ENCODE measurements at places on chromosomes 4 and X.
A peak's percentile ranks its signal among the peaks of the same experiment; 100 is the strongest.

DNA sequence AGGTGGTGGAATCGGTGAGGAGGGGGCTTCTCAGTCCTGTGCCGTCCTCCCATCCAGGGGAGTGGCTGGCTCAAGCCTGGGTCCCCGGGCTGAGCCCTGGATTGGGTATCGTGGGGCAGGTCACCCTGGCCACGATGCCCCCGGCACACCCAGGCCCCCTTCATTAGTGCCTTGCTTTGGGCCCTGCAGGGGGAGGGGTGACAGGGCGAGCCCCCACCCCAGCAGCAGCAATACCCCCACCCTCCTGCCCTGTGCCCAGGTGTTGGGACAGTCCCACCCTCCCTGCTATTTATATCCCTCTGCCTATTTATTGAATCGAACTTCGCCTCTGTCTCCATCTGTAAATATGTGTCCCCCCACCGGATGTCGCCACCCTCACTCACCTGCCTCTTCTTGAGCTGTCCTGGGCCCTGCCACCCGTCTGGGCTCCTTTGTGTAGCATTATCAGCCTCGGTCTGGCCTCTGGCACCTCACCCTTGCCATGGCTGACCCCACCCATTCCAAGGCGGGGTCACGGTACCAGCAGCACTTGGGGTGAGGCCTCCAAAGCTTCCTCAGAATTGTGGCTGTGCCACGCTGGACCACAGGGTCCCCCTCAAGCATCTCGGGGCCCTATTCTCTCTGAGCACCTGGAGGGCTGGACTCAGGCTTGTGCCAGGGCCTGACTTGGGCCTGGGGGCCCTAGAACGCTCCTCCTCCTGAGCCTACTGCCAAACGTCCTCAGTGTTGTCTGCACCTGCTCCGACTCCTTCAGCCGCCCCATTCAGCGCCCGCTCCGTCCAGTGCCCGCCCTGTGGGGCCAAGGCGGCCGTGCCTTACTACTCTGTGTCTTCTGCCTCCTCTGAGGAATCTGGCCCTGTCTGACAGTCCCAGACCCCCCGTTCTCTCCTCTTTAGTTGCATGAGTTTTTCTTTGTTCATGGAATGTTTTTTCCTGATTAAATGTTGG, 6.1 kb downstream of the LAGE3 start:
- DNase-seq, result no peak

DNA sequence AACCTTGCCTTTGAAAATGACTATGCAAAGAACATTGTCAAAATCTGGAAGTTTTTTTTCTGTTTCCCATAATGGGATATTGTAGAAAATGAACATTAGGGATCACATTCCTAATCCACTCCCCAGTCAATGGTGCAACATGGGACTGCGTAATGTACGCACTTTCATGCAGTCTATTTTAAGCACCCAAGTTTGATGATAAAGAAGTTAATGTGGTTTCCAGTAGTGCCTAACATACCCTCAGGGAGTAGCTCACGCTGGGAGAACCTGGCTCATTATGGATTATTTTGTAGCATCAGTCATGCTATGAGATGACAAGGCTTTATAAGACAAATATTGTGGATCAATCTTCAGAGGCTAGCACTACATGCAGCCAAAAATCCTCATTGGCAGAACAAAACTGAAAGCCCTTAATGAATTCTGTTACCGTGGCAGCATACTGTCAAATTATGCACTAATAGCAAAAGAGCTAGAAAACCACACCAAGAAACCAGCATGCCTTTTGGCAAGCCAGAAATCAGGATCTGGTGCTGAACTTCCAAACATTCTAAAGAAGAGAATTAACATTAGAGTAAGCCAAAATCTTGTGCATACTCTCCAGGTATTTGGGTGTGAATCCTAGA, 1392.8 kb upstream of the TENM3 start:
- no peak for DNase-seq

GRCh38 chrX:129793604-129794191, 13.9 kb downstream of the SASH3 start:
- no peak for DNase-seq

GRCh38 chr4:73936969-73937368, 44.9 kb downstream of the PF4 start:
- DNase-seq, result no peak

- peak; percentile 74 for DNase-seq
These were observed 440.9 kb downstream of the INPP4B start for GRCh38 chr4:142405021-142405694.

GRCh38 chrX:150363561-150364346, 637 bp downstream of the MAMLD1 start:
- peak; percentile 37 for DNase-seq

- DNase-seq, result peak; percentile 87
These were observed 64.2 kb downstream of the SPINK2 start for GRCh38 chr4:56757261-56757746.

DNA sequence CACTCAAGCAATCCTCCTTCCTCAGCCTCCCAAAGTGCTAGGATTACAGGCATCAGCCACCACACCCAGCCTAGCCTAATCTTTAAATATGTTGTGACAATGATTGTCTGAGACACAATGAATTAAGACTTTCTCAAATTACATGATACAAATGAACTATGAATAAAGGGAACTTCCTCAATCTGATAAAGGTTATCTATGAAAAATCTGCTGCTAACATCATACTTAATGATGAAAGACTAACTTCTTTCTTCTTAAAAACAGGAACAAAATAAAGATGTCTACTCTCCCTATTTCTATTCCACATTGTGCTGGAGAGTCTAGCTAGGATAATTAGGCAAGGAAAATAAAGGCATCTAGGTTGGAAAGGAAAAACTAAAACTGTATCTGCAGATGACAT, 60.0 kb downstream of the PDHA1 start:
- no peak for DNase-seq

DNA sequence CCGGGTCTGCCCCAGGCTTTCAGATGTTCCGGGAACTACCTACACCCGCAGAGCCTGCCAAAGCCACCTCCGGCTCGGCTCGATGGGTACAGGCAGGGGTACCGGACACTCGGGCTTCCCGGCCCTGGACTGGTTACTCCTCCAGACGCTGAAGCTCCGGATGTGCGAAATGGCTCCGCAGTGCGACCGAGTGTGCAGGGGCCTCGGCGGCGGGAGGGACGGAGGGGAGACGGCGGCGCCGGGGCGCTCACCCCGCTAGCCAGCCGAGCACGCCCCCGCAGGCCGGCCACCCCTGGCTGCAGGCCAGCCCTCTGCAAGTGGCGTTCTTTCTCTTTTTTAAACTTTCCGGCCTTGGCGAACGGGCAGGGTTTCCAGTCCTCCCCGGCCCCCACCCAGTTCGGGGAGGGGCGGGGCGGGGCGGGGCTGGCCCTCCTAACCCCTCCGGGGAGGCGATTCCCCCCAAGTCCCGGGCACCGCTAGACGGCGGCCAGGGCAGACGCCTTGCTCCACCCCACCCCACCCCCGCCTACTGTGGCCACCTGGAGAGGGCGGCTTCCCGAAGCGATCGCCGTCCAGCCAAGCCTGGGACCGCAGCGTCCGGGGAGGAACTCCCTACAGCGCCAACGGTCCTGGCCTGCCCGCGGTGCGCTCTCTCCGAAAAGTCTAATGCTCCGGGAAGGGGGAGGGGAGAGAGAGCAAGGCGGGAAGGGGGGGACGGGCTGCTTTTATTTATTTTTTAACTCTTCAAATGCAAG, 7.5 kb downstream of the BCOR start:
- DNase-seq, result no peak

DNA sequence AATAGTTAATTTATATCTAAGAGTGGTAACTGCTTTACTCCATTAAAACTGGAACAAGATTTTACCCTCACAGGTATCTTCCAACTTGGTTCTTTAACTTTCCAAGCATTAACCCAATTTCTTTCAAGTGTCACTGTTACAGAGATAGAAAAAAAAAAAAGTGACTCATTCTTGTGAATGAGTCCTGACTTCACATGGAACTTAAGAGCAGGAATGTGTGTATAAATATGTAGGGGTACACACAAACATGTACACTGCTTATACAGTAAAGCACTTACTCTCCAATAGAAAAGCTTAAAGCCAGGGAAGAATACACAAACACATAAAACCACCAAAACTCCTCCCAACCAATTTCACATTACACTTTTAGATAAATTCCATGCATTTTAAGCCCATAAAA, 38.8 kb downstream of the TAPT1 start:
- DNase-seq, result no peak

DNA sequence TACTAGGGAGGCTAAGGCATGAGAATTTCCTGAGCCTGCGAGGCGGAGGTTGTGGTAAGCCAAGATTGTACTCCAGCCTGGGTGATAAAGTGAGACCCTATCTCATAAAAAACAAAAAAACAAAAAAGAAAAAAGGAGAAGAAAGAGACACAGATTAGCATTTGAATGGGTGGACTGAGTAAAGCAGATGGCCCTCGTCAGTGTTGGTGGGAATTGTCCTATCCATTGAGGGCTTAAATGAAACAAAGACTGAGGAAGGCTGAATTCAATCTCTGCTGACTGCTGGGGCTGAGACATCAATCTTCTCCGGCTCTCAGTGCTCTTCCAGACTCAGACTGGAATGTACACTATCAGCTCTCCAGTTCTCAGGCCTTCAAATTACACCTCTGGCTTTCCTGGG, 136.8 kb downstream of the SLC7A11 start:
- no peak for DNase-seq

GRCh38 chrX:111568354-111568753, 56.9 kb downstream of the SERTM2 start:
- DNase-seq, result peak; percentile 15

- DNase-seq, result no peak
These were observed 71.4 kb downstream of the RGS12 start for GRCh38 chr4:3364199-3364598.

GRCh38 chr4:17057035-17057434, 158.6 kb upstream of the LDB2 start:
- DNase-seq, result no peak

- DNase-seq, result no peak
These were observed at the start of gene FHDC1 for GRCh38 chr4:152935631-152936445. Gene FHDC1 (plus strand): TSS chr4:152936323. CDS start chr4:152943058, 6,735 bp downstream.

GRCh38 chr4:129453524-129454200, 357.7 kb downstream of the C4orf33 start:
- no peak for DNase-seq

- DNase-seq, result no peak
These were observed 683.7 kb downstream of the PDHA2 start for GRCh38 chr4:96523611-96524010.

- DNase-seq, result peak; percentile 65
These were observed 172.7 kb upstream of the TBC1D9 start for GRCh38 chr4:140928880-140929279.

DNA sequence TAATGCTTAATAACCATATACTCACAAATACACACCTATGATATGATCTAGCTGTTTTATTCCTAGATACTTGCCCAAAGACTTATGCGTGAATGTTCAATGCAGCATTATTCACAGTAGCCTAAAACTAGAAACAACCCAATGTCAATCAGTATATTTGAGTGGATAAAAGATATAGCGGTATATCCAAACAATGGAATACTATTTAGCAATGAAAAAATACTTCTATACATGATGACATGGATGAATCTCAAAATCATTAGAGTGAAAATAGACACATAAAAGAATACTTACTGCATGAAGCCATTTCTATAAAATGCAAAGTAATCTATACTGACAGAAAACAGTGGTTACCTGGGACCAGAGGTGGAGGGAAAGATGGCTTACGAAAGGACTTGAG, 108.1 kb downstream of the RAP1GDS1 start:
- DNase-seq, result no peak

- no peak for DNase-seq
These were observed 74.3 kb upstream of the KCTD8 start for GRCh38 chr4:44522761-44523445.

DNA sequence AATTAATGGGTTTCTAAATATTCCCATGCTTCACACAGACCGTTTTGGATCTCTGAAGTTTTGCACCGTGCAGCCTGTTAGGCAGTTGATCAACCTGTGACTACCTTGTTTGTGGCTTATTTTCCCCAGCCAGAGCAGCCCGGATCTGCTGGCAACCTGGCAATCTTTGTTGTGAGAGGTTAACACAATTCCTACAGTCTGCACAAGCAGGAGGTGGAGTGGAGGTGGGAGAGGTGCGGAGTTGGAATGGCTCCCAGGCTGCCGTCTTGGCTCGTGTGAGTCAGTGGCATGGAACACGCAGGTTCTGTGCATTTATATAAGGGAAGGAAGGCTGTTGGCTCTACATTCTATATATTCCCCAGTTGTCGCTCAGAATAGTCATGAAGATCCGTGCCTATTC, 70.9 kb upstream of the STOX2 start:
- DNase-seq, result no peak

Data from fibroblast of mammary gland (primary cell).